ENCODE measurements at places on chromosomes 7 and 10.

GRCh38 chr7:117118579-117119180 lies 165.4 kb downstream of the ST7 start:
- no peak for DNase-seq

- no peak for DNase-seq
Observed at GRCh38 chr7:147060070-147060469, 943.5 kb downstream of the CNTNAP2 start.

DNA sequence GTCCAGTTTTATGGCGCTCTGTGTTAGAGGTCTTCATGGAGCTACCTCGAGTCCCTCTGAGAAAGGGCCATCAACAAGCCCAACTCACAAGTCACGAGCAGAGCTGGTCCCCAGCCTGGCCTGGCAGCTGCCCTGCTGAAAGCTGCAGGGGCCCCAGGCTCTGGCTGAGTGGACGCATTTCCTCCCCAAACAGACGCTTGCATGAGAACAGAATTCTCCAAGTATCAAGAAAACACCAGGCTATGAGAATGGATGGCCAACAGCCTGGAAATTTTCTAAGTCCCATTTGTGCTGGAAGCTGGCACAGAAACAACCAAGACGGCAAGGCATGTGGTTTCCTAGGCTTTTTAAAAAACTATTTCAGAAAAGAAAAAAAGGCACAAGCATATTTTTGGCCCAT lies 114.8 kb downstream of the FAM53B start:
- DNase-seq: no peak

GRCh38 chr7:148570510-148570909 lies 20.1 kb upstream of the C7orf33 start:
- peak; percentile 31 for DNase-seq

GRCh38 chr10:49616421-49617101 lies 2.7 kb downstream of the CHAT start:
- no peak for DNase-seq

DNA sequence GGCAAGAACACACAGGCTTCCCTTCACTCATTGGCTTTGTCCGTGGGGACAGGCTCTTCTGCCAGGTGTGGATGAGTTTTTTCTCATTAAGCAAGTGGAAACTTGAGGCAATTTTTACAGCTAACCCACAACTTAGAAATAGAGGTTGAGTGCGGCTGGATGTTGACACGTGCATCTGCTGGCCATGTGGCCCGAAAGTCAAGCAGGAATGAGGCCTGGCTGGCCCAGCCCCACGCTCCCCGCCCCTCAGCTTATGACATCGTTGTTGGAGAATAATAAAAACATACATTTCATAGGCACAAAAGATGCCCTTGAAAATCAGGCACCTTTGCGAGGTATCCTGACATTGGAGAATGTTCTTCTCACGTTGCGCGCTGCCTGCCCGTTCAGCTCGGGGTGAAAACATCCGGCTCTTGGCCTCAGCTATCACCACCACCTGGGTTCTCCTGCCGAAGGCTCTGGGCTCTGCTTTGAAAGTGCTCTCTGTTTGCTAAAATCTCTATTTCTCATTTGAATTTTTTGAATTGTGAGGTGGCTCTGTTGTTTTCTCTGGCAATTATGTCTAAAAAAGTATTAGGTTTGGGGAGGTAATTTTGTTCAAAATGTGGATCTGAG lies 310.7 kb downstream of the WDR37 start:
- DNase-seq: no peak

GRCh38 chr7:41238851-41239331 lies 464.0 kb downstream of the INHBA start:
- peak; percentile 12 for DNase-seq

DNA sequence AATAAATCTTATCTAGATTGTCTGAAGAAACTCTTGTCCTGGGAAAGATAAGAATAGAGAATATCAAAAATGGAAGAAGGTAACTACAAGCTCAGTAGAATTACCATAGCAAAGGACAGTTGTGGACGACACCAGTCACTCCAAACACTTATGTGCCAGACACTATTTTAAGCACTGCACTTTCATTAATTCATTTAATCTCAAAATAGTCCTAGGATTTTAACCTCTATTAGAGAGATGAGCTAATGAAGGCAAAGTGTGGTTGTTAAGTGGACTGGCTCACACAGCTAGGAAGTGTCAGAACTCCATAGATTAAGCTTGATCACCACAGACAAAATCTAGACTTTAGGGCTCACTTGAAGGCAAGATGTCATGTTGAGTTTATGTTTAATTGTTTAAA lies 168.9 kb downstream of the CDC14C start:
- DNase-seq: no peak

GRCh38 chr10:124701435-124701834 lies 42.7 kb downstream of the FAM53B start:
- DNase-seq: no peak

All from RKO (cell line).